ENCODE measurements at places on chromosomes 13 and 19. TPM values are rescaled to one million over a fixed set of nuclear protein-coding genes. Genes with fewer than 3 reads are reported as not detected.
A peak's percentile ranks its signal among the peaks of the same experiment; 100 is the strongest.

Gene ANKLE1
- 1.0 TPM for total RNA-seq

Gene FGF21
- total RNA-seq: 0.93 TPM

Gene ADGRE2
- total RNA-seq: 8.0 TPM

Gene FLT1
- total RNA-seq: not detected

Gene KLK3
- total RNA-seq: not detected

Gene CCDC70
- total RNA-seq: not detected

Gene CGB7
- total RNA-seq: 2.5 TPM

Gene RPS19
- total RNA-seq: 3,357 TPM

Gene SELENOV
- total RNA-seq: not detected

DNA sequence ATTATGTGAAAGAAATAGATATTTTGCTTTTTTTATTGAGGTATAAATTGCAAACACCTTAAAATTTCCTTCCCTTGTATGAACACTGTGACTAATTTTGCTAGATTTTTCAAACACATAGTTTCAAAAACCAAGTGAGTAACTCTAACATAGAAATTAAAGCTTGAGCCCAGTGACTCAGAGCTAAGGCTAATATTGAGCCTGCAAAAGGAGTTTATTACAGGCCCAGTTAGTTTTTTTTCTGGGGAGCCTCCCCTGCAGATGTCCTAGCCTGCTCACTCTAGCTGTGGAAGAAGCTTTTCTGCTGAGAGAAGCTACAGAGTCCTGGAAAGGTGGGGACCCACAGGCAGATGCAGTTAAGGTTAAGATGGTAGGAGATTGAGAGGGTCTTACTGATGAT lies 3.4 kb downstream of the ZNF430 start:
- DNase-seq: no peak

GRCh38 chr19:45355402-45355801 lies 14.9 kb downstream of the KLC3 start:
- no peak for DNase-seq

DNA sequence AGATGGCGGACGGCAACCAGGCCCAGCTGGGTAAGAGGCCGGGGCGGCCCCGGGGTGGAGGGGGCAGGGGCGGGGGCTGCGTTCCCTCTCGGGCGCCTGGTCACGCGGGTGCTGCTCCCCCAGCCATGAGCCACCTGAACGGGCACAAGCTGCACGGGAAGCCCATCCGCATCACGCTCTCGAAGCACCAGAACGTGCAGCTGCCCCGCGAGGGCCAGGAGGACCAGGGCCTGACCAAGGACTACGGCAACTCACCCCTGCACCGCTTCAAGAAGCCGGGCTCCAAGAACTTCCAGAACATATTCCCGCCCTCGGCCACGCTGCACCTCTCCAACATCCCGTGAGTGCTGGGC lies 11.1 kb downstream of the PTBP1 start:
- DNase-seq: no peak

GRCh38 chr19:1789261-1790041 lies 22.6 kb downstream of the ATP8B3 start:
- no peak for DNase-seq

- DNase-seq: no peak
Observed at GRCh38 chr19:10467104-10467706, 36.0 kb downstream of the KEAP1 start.

DNA sequence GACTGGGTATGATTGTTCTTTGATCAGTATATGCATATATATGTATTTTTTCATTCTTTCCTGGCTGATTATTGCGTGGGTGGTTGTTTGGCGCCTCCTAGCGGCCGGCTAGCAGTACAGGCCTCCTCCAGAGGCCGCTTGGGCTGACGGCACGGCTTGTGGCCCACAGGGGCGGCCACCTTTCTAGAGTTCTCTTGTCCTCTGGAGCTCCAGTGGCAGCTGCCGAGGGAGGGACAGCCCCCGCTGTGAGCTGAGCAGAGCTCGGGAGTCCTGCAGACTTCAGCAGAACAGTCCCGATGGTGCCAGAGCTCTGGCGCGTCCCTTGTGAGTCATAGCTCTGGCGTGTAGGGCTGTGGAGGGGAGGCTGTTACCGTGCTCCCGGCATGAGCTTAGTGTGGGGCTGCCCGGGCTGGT lies 22.5 kb upstream of the ZNF429 start:
- DNase-seq: peak; percentile 15

DNA sequence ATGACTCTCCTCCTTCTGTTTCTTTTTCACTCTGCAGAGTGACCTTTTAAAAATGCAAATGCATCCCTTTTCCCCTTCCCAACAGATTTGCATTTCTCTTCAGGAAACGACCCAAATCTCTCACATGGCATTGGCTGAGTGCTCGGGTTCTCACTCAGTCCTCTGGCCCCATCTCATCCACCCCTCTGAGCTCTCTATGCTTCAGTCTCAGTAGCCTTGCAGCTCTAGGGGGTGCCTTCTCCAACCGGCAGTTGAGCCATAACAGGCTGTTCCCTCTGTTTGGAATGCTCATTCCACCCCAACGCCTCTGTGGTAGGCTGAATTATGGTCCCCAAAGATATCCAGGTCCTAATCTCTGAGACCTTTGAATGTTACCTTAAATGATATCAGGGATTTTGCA lies 78.2 kb downstream of the AKAP11 start:
- DNase-seq: no peak

GRCh38 chr13:36804588-36804987 lies 14.4 kb upstream of the RFXAP start:
- peak; percentile 3 for DNase-seq

GRCh38 chr13:37068962-37069361 lies 9.5 kb upstream of the SUPT20H start:
- DNase-seq: no peak

DNA sequence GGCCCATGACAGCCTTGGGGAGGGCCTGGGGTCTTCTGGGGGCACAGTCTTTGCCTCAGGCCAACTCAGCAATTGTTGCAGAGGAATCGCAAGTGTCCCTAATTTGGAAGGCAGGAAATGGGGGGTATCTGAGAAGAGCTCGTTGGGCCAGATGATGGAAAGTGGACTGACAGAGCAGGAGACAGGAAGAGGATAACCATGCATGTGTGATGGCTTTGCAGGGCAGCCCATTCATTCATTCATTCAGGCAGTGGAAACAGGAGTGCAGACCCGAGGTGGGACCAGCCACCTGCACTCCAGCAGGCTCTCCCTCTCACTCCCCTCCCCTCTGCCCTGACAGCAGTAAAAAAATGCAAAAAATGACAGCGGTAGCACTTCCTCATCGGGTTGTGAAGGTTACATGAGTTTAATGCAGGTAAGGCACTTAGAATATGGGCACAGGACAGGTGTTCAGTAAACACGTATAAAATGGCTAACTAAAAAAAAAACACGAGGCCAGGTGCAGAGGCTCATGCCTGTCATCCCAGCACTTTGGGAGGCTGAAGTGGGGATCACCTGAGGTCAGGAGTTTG lies 5.0 kb upstream of the TMEM147 start:
- DNase-seq: no peak

DNA sequence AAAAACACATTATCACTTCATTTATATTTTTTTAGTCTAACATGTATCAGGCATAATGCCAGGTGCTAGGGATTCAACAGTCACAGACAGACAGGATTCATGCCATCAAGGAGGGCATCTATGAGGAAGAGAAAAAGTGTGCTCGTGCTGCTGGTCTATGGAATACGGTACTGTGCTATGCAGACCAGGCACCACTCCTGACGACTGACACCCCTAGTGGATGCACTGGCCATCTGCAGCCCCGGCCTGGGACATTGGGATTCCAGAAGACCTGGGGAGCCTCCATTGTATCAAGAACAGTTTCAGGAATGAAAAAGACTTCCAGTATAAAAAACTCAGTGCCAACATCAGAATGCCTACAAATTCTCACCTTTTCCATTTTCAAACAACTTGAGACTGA lies 94.0 kb downstream of the KLF12 start:
- peak; percentile 54 for DNase-seq

DNA sequence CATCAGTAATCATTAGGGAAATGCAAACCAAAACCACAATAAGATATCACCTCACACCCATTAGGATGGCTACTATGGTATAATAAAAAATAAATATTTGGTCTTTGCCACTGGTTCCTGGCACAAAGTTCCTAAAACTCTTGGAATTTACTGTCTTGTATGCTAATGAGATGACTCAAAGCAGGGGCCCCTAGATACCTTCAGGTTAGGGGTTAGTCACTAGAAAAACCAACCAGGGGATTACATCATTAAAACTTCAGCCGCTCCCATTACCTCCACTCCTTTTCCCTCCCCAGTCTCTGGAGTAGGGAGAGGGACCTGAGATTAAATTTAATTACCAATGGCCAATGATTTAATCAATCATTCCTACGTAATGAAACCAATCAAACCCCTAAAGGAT lies 49.6 kb downstream of the THSD1 start:
- DNase-seq: peak; percentile 83

- DNase-seq: no peak
Observed at GRCh38 chr19:34319230-34319585, 45.8 kb upstream of the GPI start.

GRCh38 chr13:36107521-36107920 lies 23.7 kb downstream of the DCLK1 start:
- no peak for DNase-seq

DNA sequence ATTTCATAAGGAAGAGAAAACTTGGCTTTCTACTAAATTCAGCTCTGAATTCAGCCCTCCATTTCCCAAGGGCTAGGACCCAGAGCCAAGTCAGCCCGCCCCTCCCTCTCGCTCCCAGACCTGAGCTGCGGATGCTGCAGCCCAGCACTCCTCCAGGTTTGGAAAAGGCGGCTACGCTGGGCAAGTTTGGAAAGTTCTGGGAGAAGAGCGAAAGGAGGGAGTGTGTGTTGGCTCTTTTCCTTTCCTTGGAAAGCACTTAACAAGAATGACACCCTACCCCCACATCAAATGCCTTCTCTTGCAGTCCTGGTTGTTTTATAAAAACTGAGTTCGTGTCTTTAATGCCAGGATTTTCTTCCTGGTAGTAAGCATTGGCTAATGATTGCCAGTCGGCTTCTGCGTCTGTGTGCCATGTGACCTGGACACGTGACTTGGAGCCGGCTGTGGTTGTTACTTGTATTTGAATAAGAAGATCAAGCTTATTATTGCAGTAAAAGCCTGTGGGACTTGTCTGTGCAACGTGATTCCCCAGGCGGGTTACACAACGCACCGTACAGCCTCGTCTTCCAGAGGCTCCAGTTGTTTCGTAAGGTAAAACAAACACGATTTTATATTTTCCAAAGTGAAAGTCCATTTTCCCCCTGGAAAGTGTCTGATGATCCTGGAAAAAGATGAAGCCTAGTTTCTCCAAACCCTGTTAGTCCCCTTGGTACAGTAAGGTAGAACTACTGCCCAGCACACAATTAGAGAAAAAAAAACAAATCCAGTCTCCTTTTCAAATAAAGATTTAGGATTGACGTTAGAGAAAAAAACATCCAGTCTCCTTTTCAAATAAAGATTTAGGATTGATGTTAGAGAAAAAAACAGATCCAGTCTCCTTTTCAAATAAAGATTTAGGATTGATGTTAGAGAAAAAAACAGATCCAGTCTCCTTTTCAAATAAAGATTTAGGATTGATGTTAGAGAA lies 26.8 kb upstream of the UBE2L5 start:
- peak; percentile 94 for DNase-seq

GRCh38 chr13:46620471-46620870 lies 67.5 kb downstream of the LRCH1 start:
- no peak for DNase-seq

DNA sequence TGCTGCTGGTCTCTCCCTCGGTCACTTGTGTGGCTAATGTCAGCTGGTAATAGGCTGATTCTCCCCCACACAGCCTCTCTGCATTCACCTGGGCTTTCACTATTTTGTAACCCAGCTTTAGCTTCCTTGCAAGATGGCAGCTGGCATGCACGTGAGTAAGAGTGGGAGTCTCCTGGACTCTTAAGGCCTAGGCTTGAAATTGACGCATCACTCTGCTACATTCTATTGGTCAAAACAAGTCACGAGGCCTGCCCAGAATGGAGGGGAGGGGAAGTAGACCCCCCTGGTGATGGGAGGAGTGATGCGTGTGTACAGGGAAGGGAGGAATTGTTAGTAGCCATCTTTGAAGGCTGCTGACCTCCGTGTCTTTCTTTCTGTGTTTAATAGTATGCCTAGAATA lies 24.9 kb upstream of the PNMA8B start:
- no peak for DNase-seq

- DNase-seq: peak; percentile 56
Observed at GRCh38 chr19:10861103-10861651, 10.2 kb upstream of the CARM1 start.

DNA sequence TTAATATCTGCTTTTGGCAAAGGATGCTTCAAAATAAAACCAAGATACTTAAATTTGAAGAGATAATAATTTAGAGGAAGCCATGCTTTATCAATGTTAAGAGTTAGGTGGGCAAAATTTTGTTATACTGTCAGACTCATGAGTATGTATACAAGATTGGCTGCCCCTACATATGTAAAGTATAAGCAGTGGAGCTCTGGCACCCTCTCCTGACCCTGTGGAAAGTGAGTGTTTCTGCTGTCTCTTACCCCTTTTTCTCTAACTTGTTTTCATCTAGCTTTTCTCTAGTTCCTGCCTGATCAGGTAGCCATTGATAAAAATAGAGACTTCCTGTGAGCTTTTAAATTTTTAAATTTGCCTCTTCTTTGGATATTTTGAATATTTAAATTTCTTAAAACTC lies 710.9 kb upstream of the SPRY2 start:
- DNase-seq: peak; percentile 9

- no peak for DNase-seq
Observed at GRCh38 chr13:50474088-50474662, 369.3 kb downstream of the DLEU7 start.

GRCh38 chr19:34118879-34119748 lies 53.2 kb upstream of the LSM14A start:
- no peak for DNase-seq

DNA sequence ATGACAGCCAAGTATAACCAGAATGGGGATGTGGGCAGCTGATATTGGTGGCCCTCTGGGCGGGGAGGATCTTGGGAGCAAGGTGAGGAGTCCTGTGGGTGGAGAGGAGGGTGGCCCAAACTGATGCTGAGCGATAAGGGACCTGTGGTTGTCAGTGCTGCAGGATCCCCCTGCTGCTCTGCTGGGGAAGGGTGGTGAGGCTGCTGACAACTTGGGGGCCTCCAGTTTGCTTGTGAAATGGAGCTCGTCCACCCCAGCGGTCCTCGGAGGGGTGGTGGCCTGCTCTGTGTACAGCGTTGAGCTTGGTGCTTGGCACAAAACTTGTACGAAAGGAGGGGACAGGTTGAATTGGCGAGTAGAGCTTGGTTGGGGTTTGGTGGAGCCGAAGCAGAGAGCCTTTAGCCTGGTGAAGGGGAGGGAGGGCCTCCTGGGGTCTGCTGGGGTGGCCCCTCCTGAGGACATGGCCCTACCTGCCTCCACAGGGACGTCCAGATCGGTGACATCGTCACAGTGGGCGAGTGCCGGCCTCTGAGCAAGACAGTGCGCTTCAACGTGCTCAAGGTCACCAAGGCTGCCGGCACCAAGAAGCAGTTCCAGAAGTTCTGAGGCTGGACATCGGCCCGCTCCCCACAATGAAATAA lies 2.9 kb downstream of the RPS11 start:
- DNase-seq: no peak

DNA sequence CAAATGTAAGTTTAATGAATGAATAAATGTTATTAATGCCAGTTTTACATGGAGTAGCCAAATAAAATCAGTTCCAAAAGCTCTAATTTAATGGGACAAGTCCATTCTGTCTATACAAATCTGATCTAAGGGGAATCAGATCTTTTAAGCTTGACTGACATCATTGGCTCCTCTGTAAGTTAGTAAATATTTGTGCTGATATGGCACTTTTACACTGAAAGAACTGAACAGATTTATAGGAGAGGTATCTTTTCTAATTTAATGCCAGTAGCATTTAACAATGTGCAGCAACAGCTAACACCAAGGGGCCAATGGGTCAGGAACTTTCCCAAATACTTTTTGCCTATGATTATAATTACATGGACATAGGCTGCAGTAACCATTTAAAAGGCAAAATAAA lies 832.3 kb downstream of the PCDH17 start:
- no peak for DNase-seq

All from MCF 10A (cell line).